Activated T-helper 1 cell treated with anti-CD3 and anti-CD28 coated beads, Interleukin-12 subunit alpha, Interleukin-12 subunit beta, Interleukin-2, Interleukin-4 antibody, amounts not matched to agents 30 ng/mL and 10 ng/mL and 1 ng/mL, durations not matched to agents 14 hours and 24 hours and 36 hours (primary cell): ENCODE measurements at places on chromosomes 4 and X. TPM values are rescaled to one million over a fixed set of nuclear protein-coding genes. Genes with fewer than 3 reads are reported as not detected.

- no peak overlapping the region for H3K27ac ChIP-seq
- no peak overlapping the region for H3K4me3 ChIP-seq
- no peaks in the 10 kb centered on the region for H3K27me3 ChIP-seq
- no peak for DNase-seq
Measured at GRCh38 chr4:168860827-168861226, 149.2 kb downstream of the CBR4 start.

DNA sequence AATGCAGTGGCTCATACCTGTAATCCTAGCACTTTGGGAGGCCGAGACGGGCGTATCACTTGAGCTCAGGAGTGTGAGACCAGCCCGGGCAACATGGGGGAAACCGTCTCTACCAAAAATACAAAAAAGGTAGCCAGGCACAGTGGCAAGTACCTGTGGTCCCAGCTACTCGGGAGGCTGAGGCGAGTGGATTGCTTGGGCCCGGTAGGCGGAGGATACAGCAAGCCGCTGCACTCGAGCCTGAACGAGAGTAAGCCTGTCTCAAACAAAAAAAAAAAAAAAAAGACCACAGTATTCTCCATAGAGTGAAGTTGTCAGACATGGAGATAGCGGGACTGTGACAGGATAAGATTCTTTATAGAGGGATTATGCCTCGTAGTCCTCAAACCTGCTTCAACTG is 76.1 kb upstream of the SH3RF1 start:
- DNase-seq, result no peak
- no peaks in the 10 kb centered on the region for H3K27me3 ChIP-seq
- H3K36me3 ChIP-seq, result no peaks in the 10 kb centered on the region
- H3K27ac ChIP-seq, result no peak overlapping the region

- no peaks in the 10 kb centered on the region for H3K36me3 ChIP-seq
- H3K27me3 ChIP-seq, result no peaks in the 10 kb centered on the region
- no peak overlapping the region for H3K4me3 ChIP-seq
- H3K27ac ChIP-seq, result no peak overlapping the region
- no peaks in the 10 kb centered on the region for H3K4me1 ChIP-seq
Measured at GRCh38 chr4:180098586-180098985, 2144.6 kb upstream of the TENM3 start.

GRCh38 chrX:56758456-56758855 is 29.4 kb downstream of the NBDY start:
- H3K4me3 ChIP-seq, result no peak overlapping the region
- DNase-seq, result no peak

- H3K4me1 ChIP-seq, result no peaks in the 10 kb centered on the region
- no peaks in the 10 kb centered on the region for H3K36me3 ChIP-seq
- H3K4me3 ChIP-seq, result no peak overlapping the region
- no peaks in the 10 kb centered on the region for H3K27me3 ChIP-seq
- no peak for DNase-seq
Measured at GRCh38 chrX:54909941-54910340, 10.7 kb upstream of the TRO start.

- H3K4me3 ChIP-seq, result no peak overlapping the region
- H3K36me3 ChIP-seq, result no peaks in the 10 kb centered on the region
- H3K27ac ChIP-seq, result no peak overlapping the region
- H3K27me3 ChIP-seq, result no peaks in the 10 kb centered on the region
- no peaks in the 10 kb centered on the region for H3K4me1 ChIP-seq
- DNase-seq, result no peak
Measured at GRCh38 chr4:148914734-148915133, 472.5 kb upstream of the NR3C2 start.

- no peak for DNase-seq
- peaks cover 4% of the 10 kb centered on the region for H3K27me3 ChIP-seq
- peaks cover 10% of the 10 kb centered on the region for H3K4me1 ChIP-seq
- no peaks in the 10 kb centered on the region for H3K36me3 ChIP-seq
- H3K27ac ChIP-seq, result no peak overlapping the region
Measured at GRCh38 chr4:52853351-52853750, 8.8 kb upstream of the RASL11B start.

DNA sequence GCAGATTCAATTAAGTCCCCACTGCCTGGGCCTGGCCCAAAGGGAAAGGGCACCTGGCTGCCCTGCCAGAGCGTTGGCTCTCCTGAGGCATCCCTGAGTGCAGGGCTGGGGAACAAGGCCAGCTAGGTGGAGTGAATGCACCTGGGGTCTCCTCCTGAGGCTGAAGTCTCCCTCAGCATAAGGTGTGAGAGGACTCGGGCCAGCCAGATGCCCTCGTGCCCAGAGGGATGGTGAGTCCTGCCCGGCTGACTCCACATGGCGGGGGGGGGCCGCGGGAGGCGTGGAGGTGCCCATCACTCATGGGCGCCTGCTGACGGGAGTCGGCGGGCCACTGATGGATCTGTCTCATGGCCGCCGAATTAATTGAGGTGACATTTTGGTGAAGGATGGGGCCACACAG is 87.8 kb downstream of the GATB start:
- no peaks in the 10 kb centered on the region for H3K4me1 ChIP-seq
- H3K4me3 ChIP-seq, result no peak overlapping the region
- H3K27ac ChIP-seq, result no peak overlapping the region
- H3K27me3 ChIP-seq, result no peaks in the 10 kb centered on the region
- DNase-seq, result no peak

GRCh38 chr4:112559053-112559452 is 43.1 kb upstream of the NEUROG2 start:
- peaks cover 6% of the 10 kb centered on the region for H3K4me1 ChIP-seq
- H3K4me3 ChIP-seq, result no peak overlapping the region
- H3K27me3 ChIP-seq, result no peaks in the 10 kb centered on the region
- no peak for DNase-seq
- peaks cover 29% of the 10 kb centered on the region for H3K36me3 ChIP-seq
- H3K27ac ChIP-seq, result no peak overlapping the region

DNA sequence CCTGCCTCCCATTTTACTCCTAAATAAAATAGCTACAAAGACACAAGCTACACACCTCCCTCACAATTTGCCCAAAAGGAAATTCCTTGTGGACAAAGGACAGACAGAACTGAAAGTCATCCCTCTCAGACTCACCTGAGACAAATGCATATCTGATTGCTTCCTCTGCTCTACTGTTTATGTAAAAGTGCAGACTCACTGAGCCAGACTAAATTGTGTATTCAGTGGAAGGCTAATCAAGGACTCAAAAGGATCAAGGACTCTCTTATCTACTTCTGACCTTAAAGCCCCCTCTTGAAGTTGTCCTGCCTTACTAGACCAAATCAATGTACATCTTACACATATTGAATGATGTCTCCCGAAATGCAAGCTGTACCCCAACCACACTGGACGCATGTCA is 3.9 kb downstream of the PDCL2 start:
- no peak for DNase-seq
- H3K27ac ChIP-seq, result no peak overlapping the region
- no peaks in the 10 kb centered on the region for H3K36me3 ChIP-seq

DNA sequence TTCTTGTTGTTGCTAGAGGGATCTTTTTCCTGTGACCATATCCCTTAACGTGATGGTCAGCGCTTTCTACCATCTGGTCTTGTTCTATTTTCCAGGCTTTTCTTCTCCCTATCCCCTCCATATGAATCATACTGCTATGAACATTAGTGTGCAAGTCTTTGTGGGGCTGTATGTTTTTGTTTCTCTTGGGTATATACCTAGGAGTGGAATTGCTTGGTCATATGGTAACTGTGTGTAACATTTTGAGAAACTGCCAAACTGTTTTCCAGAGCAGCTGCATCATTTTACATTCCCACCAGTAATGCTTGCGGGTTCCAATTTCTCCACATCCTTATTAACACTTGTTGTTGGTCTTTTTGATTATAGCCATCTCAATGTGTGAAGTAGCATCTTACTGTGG is 121.4 kb downstream of the SPRY1 start:
- H3K27me3 ChIP-seq, result peaks cover 27% of the 10 kb centered on the region
- H3K4me1 ChIP-seq, result no peaks in the 10 kb centered on the region
- H3K4me3 ChIP-seq, result no peak overlapping the region
- H3K36me3 ChIP-seq, result no peaks in the 10 kb centered on the region

GRCh38 chr4:81085291-81085690 is 54.8 kb downstream of the BMP3 start:
- H3K4me3 ChIP-seq, result no peak overlapping the region
- H3K36me3 ChIP-seq, result no peaks in the 10 kb centered on the region
- no peak overlapping the region for H3K27ac ChIP-seq
- no peak for DNase-seq
- H3K4me1 ChIP-seq, result no peaks in the 10 kb centered on the region

DNA sequence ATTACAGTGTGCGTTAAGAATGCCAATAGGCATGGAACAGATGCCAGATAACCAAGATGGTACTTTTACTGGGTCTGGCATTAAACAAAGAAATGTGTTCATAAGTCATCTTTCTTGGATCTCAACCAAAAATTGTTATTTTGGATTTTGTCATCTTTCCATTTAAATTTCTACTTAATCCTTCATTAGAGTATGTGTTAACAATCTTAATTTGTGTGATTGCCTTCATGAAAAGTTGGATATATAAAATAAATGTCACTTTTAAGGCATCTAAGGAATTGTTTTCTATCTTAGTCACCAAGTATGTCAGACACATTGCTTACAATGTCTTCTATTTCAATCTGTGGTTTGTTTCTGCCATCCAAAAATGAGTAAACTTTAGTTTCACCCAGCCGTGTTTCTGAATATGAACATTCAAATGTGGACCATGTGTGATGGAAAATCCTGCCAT is 87.5 kb downstream of the PALLD start:
- no peak overlapping the region for H3K27ac ChIP-seq
- no peak for DNase-seq

DNA sequence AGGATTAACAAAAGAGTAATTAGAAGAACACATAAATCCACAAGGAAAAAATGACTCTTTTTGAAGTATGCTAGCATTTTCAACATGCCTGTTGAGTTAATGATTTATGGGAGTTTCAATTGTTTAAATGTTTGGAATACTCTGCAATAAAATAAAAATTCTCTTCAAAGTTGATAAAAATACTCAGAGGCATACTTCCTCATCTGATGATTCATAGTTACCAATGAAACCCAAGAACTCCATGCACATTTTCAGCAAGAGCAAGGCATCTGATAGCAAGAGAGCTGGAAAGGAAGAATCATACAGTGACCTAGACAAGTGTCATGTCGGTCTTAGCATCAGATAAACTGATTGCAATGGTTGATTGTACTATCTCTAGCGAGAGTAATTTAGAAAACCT is 443.7 kb upstream of the ATOH1 start:
- H3K4me3 ChIP-seq, result no peak overlapping the region
- H3K36me3 ChIP-seq, result no peaks in the 10 kb centered on the region
- no peak for DNase-seq
- no peak overlapping the region for H3K27ac ChIP-seq
- H3K27me3 ChIP-seq, result no peaks in the 10 kb centered on the region
- no peaks in the 10 kb centered on the region for H3K4me1 ChIP-seq

GRCh38 chr4:8762356-8762755 is 109.3 kb downstream of the HMX1 start:
- H3K4me1 ChIP-seq, result no peaks in the 10 kb centered on the region
- no peak overlapping the region for H3K4me3 ChIP-seq
- H3K27ac ChIP-seq, result no peak overlapping the region
- no peaks in the 10 kb centered on the region for H3K36me3 ChIP-seq

DNA sequence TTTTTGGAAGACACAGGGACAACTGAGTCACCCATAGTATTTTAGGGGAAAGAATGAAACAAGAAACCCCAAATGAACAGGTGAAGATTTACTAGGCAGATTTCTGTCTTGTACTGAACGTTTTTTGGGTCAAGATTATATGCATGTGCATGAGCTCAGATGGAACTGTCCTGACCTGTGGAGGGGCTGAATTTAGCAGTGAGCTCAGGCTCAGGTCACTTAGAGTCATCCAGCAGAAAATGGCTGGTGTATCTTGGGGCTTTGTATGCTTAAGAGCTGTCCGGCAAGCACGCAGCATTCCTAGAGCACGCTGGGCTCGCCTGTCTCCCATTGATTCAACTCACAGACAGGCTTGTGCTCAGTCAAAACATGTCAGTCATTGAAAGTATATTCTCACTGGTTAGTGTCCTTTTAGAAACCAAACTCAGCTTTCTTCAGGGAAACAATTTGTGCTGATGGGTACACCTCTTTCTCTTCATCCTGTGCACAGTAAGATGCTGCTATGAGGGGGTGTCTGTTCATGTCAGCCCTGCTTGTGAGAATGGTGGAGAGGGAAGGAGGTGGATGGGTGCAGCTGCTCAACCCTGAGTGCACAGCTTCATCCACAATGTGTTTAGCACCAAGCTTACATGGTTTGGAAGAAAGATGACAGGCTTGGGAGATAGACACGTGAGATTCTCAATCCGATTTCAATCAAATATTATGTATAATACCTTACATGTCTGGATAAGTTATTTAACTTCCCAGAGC is 47.5 kb upstream of the PDLIM3 start:
- H3K4me3 ChIP-seq, result no peak overlapping the region
- DNase-seq, result no peak
- H3K4me1 ChIP-seq, result peaks cover 12% of the 10 kb centered on the region
- H3K27ac ChIP-seq, result no peak overlapping the region

- H3K4me3 ChIP-seq, result no peak overlapping the region
- H3K27me3 ChIP-seq, result peaks cover 4% of the 10 kb centered on the region
- no peak overlapping the region for H3K27ac ChIP-seq
- H3K36me3 ChIP-seq, result no peaks in the 10 kb centered on the region
- no peak for DNase-seq
- H3K4me1 ChIP-seq, result no peaks in the 10 kb centered on the region
Measured at GRCh38 chrX:134362560-134363089, 97.3 kb upstream of the HPRT1 start.

- H3K4me3 ChIP-seq, result no peak overlapping the region
- H3K36me3 ChIP-seq, result no peaks in the 10 kb centered on the region
- H3K27me3 ChIP-seq, result no peaks in the 10 kb centered on the region
- H3K4me1 ChIP-seq, result no peaks in the 10 kb centered on the region
- no peak overlapping the region for H3K27ac ChIP-seq
Measured at GRCh38 chrX:10884246-10884645, 226.9 kb upstream of the HCCS start.

DNA sequence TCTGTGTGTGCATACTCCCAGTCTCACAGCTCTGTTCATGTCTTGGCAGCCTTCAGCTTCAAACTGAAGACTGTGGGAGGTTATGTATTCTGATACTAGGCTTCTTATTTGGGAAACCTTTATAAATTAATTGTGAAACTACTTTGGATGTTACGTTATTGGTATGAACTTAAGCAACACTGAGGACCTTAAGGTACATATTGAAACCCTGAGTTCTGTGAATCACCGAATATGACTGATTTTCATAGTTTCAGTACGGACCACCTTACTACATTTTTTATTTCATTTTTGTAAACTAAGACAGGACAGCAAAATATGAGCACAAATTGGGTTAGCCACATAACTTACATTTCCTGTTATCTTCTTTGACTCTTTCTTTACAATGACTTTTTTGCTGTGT is 498.4 kb downstream of the PDGFC start:
- no peaks in the 10 kb centered on the region for H3K36me3 ChIP-seq
- DNase-seq, result no peak
- no peak overlapping the region for H3K27ac ChIP-seq
- H3K27me3 ChIP-seq, result no peaks in the 10 kb centered on the region
- H3K4me3 ChIP-seq, result no peak overlapping the region

IBSP gene
- not detected in 2 replicates for total RNA-seq

CFAP47 gene
- total RNA-seq, result not detected in 2 replicates

SERPINA7 gene
- not detected in 2 replicates for total RNA-seq

CXorf66 gene
- total RNA-seq, result not detected in 2 replicates

PLAC8 gene
- 35.5 and 41.9 TPM in 2 replicates for total RNA-seq

BGN gene
- not detected in 2 replicates for total RNA-seq

NXF2 gene
- not detected in 2 replicates for total RNA-seq

MAGEA12 gene
- total RNA-seq, result not detected in 2 replicates

SPANXC gene
- total RNA-seq, result not detected in 2 replicates

UVSSA gene
- total RNA-seq, result 25.8 and 27.5 TPM in 2 replicates

SOX3 gene
- not detected in 2 replicates for total RNA-seq
